ENCODE measurements at places on chromosomes 2 and 18. TPM values are rescaled to one million over a fixed set of nuclear protein-coding genes. Genes with fewer than 3 reads are reported as not detected.

DNA sequence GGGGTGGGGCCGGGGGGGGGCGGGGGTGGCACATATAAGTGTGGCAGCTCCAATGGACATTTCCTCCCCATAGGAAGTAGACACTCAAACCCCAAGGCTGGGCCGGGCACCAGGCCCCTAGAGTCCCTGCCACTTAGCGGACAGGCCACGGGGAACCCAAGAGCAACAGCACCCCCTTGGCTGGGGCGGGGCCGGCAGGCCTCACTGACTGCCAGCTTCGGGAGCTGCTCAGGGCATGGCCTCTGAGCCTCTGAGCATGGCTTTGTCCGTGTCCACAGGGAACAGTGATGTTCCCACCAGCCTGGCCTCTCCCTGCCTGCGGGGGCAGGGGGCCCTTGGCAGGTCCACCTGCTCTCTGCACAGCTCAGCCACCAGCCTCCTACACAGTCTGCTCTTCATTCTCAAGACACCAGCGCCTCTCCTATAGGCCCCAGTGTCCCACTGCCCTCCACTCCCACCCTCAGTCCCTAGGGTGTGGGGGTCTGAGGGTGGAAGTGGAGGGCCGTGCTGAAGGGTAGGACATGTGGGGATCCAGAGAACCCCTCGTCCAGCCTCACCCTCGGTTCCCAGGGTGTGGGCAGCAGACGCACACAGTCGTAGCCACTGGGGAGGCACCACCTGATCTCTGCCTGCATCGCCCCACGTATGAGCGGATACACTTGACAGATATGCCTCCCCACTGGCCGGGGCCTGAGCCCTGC, 106.7 kb downstream of the FAM210A start:
- DNase-seq: no peak

GRCh38 chr2:129369437-129369836, 610.0 kb upstream of the RAB6C start:
- DNase-seq: no peak

- DNase-seq: peak; percentile 69
Measured at GRCh38 chr18:31819106-31819924, 58.6 kb upstream of the SLC25A52 start.

GRCh38 chr18:58991167-58991798, 126.6 kb downstream of the ZNF532 start:
- DNase-seq: peak; percentile 35

- peak; percentile 78 for DNase-seq
Measured at GRCh38 chr2:47782671-47783485, at the start of gene MSH6. Gene MSH6 (plus strand): TSS chr2:47783145. CDS start chr2:47783234, 89 bp downstream.

MOGAT1 gene
- total RNA-seq: not detected

M1AP gene
- total RNA-seq: not detected

Data from fibroblast of the aortic adventitia (primary cell).